Stimulated activated CD4-positive, alpha-beta T cell treated with anti-CD3 and anti-CD28 coated beads, Interleukin-1b, Interleukin-23, amount 100 ng/mL, for 24 hours (primary cell): ENCODE measurements at places on chromosomes 11 and 22.

- no peak for DNase-seq
These were observed 988 bp downstream of the TNRC6B start for GRCh38 chr22:40178417-40179409.

- no peak for DNase-seq
These were observed 68.2 kb upstream of the SHISAL1 start for GRCh38 chr22:44380756-44381486.

DNA sequence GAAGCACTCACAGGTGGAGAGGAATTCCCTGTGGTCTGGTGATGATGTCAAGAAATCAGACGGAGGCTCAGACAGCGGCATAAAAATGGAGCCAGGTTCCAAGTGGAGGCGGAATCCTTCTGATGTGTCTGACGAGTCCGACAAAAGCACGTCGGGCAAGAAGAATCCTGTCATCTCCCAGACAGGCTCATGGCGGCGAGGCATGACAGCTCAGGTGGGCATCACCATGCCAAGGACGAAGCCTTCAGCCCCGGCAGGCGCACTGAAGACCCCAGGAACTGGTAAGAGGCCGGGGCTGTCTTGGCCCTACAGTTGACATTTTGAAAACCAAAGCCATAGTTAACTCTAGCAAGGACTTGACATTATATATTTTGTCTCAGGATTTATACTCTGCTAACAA is 116.3 kb downstream of the DBX1 start:
- DNase-seq = no peak

DNA sequence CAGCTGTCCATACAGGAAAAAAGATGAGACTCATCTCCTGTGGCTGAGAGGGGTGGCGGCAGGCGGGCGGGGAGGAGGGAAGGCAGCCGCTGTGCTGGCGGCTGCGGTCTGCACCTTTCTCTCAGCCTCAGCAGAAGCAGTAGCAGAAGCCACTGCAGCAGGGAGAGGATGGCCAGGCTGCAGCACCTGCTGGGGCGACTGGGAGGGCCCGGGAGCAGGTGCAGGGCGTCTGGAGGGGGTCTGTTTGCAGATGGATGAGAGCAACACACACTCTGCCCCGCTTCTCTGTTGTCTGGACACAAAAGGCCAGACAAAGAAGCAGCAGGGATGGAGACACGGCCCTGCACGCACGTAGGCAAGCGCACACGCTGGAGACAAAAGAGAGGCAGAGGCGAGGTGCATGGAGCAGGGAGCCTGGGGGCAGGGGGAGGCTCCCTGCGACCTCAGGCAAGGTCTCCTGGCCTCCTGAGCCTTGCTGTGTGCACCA is 9.3 kb upstream of the MIAT start:
- no peak for DNase-seq

GRCh38 chr22:37126882-37127281 is 17.4 kb upstream of the TMPRSS6 start:
- no peak for DNase-seq

DNA sequence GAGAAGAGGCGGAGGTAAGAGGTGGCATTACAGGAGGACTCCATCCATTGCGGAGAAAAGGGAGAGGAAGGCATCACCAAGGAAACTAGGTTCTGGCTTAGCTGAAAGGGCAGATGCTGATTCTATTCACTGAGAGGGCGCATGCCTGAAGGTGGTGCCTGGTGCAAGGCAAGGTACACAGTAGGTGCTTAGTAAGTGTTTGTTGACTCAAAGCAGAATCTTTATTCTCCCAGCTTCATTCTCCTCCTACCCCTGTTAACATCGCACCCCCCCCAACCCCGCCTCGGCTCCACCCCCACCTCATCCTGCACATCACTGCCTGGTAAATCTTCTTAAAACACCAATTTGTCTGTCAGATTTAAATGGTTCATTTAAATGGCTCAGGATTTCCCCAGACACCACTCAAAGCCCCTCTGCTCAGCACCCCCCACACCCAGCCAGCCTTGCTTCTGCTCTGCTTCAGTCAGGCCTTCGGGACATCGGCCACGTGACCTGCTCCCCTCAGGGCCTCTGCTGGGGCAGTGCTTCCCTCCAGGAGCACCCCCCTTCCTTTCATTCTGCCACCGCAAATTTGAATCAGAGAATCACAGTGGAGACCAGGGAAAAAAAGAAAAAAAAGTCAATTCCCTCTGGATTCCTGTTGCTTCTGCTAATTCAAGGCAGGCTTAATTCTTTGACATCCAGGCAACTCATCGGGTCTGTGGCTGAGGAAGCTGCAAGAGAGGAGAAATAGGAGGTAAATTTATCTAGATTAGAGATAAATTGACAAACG is 17.8 kb upstream of the RCN1 start:
- no peak for DNase-seq

GRCh38 chr11:70736461-70736860 is 338.1 kb downstream of the CTTN start:
- DNase-seq = no peak

- DNase-seq = no peak
These were observed 1941.0 kb upstream of the RAG2 start for GRCh38 chr11:38538866-38539680.
